ENCODE measurements at places on chromosomes 16 and 17.

DNA sequence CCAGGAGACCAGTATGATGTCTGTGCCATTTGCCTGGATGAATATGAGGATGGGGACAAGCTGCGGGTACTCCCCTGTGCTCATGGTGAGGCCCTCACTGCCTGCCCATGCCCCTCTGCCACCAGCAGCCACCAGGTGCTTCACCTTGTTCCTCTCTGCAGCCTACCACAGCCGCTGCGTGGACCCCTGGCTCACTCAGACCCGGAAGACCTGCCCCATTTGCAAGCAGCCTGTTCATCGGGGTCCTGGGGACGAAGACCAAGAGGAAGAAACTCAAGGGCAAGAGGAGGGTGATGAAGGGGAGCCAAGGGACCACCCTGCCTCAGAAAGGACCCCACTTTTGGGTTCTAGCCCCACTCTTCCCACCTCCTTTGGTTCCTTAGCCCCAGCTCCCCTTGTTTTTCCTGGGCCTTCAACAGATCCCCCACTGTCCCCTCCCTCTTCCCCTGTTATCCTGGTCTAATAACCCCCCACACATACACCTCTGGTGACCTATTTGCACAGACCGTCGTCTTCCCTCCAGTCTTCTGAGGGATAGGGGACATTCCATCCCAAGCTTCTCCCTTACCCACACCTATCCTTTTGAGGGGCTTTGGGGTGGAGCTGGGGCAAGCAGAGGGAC lies 3.7 kb downstream of the PFN1 start:
- no peak for DNase-seq

GRCh38 chr17:57943140-57943539 lies 12.1 kb downstream of the CUEDC1 start:
- DNase-seq, result no peak

DNA sequence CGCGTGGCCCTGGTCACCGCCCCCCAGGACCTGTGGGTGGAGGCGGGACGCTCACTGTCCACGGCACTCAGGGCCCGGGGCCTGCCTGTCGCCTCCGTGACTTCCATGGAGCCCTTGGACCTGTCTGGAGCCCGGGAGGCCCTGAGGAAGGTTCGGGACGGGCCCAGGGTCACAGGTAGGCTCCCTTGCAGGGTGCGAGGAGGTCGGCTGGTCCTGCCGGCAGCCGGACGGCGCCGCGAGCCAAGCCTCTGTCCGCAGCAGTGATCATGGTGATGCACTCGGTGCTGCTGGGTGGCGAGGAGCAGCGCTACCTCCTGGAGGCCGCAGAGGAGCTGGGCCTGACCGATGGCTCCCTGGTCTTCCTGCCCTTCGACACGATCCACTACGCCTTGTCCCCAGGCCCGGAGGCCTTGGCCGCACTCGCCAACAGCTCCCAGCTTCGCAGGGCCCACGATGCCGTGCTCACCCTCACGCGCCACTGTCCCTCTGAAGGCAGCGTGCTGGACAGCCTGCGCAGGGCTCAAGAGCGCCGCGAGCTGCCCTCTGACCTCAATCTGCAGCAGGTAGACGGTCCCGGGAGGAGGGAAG lies 1.3 kb downstream of the GUCY2D start:
- DNase-seq, result no peak

DNA sequence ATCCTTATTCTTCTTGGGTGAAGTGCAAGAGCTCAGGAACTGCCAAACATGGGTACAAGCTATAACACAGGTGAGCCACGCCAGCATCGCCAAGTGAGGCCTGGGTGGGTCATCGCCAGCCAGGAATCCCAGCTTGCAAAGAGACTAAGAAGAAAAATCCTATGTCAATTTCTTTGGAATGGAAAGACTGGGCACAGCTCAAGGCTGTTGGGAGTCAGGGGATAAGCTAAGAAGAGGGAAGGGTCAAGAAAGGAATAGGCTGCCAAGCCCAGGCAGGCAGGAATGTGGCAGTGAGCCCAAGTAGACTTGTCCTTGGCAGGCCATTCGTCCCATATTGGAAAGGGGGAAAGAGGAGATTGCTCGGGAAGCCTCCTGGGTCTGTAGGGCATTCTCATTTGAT lies 191.4 kb upstream of the CDH5 start:
- DNase-seq, result no peak

- no peak for DNase-seq
These were observed 119.2 kb upstream of the CACNG5 start for GRCh38 chr17:66715745-66716156.

DNA sequence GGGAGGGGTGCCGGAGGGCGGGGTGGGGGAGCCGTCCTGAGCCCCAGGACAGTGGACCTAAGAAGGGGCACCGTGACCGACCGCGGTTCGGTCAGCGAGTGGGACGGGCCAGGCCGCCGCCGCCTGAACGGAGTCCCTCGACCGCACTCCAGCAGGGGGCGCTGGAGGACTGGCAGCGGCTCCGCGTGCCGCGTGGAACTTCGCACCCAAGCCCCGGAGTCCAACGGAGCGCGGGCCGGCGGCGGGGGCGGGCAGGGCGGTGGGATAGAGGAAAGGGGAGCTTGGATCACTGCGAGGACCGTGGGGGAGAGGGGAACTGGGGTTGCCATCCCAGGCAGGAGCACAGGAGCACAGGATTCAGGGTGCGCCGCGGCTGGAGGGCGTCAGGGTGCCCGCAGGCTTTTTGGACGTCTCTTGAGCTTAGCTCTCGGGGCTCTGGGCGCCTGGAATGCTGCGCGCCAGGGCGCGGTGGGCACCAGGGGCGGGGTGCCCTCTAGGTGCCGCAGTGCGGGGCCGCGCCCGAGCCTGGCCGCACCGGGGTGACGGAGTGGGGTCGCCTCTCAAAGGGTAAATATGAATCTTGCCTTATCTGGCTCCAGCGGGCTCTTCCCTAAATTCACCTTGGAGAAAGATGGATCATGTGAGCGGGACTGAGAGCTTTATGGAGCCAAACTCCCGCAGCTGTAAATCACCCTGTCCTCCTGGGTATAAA lies 379 bp upstream of the OTOP2 start:
- DNase-seq, result no peak

Data from cerebellar nuclear complex (tissue), 1 donor.